Activated CD8-positive, alpha-beta T cell treated with anti-CD3 and anti-CD28 coated beads for 36 hours (primary cell): ENCODE measurements at places on chromosomes 2 and 18. TPM values are rescaled to one million over a fixed set of nuclear protein-coding genes. Genes with fewer than 3 reads are reported as not detected.
A peak's percentile ranks its signal among the peaks of the same experiment; 100 is the strongest.

DNA sequence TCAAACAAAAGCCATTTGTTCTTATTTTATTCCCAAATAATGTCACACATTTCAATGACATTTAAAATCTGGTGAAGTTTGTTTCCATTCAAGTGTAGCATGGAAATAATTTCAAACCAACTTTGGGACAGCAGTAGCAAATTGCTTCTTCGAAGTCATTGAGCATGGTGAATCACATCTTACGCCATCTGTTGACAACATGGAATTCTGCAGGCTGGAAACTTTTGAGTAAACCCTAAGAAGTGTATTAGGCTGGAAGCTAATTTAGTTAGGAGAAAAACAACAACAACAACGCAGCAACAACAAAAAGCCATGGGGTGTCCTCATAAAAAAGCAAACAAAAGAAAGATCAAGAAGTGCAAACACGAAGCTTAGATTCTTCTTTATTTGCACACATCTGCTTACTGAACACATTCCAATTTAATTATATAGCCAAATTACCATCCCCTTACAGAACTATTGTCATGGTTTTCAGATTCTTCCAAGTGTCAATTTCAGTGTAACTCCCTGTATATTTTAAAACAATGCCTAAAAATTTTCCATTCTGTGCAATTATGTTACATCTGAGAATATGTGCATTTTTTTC, 659.0 kb upstream of the CDH7 start:
- no peak overlapping the region for H3K27ac ChIP-seq
- H3K27me3 ChIP-seq, result no peaks in the 10 kb centered on the region
- no peak overlapping the region for H3K4me3 ChIP-seq

DNA sequence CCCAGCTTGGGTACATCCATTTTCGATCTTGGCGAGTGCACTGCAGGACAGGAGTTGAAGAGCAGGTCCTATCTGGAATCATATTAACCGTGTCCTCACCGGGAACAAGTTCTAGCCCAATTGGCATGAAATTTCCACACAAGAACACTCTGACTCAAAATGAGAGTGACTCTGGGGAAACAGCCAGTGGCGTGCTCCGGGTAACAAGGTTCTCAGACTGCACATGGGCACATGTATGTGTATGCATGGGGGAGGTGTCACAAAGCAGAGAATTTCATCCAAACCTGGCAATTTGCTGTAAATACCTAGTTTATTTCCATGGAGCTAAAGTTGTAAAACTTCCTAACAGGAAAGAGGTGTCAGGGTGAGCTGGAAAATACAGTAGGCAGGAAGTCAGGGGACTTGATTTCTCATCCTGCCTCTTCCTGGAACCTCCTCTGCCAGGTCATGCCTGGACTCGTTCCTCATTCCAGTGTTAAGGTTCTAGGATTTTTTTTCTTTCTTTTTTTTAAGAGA, 1.7 kb downstream of the TUBB6 start:
- no peak overlapping the region for H3K27ac ChIP-seq
- peaks cover 8% of the 10 kb centered on the region for H3K36me3 ChIP-seq
- H3K4me1 ChIP-seq, result peaks cover 12% of the 10 kb centered on the region
- peak overlapping the region; percentile 11 for H3K4me3 ChIP-seq
- H3K27me3 ChIP-seq, result peaks cover 34% of the 10 kb centered on the region
- no peak for DNase-seq

GRCh38 chr2:29309090-29310029, 194.1 kb downstream of the CLIP4 start:
- peak; percentile 62 for DNase-seq
- H3K27ac ChIP-seq, result no peak overlapping the region
- no peaks in the 10 kb centered on the region for H3K36me3 ChIP-seq

The AGXT gene
- not detected for total RNA-seq

The KLHL41 gene
- total RNA-seq, result 0.34 TPM

The ANXA4 gene
- total RNA-seq, result 17.5 TPM

The CPLX4 gene
- not detected for total RNA-seq

The PTMA gene
- total RNA-seq, result 2,468 TPM
